ENCODE measurements at places on chromosomes 7 and 10.
A peak's percentile ranks its signal among the peaks of the same experiment; 100 is the strongest.

- no peak for DNase-seq
Observed at GRCh38 chr7:26054386-26054785, 97.6 kb upstream of the NFE2L3 start.

GRCh38 chr10:126806498-126806897 lies 98.7 kb upstream of the DOCK1 start:
- DNase-seq: no peak

DNA sequence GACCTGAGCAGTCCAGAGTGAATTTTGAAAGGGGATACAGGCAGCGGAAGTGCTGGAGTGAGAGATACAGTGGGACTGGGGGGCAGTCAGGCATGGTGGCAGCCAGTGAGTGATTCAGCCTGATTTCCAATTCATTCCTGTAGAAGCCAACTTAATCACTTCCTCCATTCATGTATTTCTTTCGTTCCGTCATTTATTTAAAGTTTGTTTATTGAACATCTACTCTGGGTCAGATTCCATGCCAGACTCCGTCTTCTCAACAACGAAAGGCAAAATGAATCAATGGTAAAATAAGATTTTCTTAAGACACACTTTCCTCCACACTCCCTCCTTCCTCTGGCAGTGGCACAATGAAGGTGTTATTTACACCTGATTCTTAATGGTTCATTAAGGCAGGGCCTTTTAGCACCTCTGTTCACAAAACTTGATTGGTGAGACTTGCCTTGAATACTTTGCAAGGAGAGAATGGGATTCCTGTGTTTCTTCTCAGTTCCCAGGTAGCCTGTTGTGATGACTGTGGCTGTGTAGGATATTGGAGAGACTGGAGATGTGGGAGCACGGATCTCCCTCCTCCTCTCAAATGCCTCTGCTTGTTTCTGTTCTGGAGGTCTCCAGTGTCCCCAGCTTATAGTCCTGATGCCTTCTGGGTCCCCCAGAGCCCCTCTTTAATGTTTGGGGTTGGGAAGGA lies 27.9 kb downstream of the ADCYAP1R1 start:
- peak; percentile 14 for DNase-seq

DNA sequence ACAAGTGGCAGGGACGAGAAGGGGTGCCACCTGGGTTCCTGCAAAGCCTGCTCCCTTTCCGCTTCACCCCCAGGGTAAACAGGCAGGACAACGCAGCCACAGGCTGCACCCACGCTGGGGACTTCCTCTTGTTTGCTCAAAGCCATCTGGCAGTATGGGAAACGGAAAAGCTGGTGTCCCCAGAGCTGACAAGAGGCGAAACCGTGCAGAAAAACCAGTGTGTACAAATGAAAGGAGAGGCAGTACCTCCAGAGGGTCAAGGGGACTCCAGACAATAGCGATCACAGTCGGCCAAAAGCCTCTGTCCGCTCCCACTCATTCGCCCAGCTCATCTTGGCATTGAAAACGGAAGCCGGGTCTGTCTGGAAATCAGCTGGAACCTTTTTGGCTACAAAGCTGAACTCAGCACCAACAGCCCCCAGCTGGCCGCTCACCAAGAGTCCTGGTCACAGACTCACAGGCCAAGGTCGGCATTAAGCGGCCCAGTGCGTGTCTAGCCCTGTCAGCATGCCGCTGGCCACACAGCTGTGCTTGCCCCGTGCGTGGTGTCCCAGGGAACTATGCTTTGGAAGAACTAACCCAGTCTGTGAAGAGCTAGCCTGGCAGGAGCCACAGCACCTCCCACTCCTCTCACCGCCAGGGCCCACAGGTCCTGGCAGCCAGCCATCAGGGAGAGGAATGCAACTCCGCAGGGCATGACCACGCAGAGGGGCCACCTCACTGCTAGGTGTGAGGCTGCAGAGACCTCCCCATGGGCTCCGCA lies 10.4 kb downstream of the TNS3 start:
- DNase-seq: peak; percentile 96

DNA sequence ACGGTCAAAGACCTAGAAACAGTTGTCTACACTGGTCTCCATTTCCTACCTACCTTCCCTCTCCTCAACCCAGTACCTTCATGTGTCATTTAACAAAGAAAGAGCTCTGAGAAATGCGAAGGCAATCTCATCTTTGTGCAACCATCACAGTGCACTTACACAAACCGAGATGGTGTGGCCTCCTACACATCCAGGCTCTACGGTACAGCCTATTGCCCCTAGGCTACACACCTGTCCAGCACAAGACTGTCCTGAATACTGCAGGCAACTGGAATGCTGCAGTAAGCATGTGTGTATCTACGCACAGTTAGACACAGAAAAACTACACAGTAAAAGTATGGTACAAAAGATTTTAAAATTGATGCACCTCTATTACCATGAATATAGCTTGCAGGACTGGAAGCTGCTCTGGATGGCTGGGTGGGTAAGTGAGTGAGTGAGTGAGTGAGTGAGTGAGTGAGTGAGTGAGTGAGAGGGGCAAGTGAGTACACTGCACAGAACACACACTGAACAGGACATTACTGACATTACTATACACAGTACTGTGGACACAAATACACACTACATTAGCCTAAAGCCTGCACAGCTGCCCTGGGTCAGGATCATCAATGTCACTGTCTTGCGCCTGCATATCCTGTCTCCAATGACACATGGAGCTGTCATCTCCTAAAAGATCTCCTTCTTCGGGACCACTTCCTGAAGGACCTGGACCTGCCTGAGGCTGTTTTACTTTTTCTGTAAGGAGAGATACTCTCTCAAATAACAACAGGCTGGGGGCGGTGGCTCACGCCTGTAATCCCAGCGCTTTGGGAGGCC lies 18.5 kb downstream of the ITGB1 start:
- DNase-seq: peak; percentile 5

DNA sequence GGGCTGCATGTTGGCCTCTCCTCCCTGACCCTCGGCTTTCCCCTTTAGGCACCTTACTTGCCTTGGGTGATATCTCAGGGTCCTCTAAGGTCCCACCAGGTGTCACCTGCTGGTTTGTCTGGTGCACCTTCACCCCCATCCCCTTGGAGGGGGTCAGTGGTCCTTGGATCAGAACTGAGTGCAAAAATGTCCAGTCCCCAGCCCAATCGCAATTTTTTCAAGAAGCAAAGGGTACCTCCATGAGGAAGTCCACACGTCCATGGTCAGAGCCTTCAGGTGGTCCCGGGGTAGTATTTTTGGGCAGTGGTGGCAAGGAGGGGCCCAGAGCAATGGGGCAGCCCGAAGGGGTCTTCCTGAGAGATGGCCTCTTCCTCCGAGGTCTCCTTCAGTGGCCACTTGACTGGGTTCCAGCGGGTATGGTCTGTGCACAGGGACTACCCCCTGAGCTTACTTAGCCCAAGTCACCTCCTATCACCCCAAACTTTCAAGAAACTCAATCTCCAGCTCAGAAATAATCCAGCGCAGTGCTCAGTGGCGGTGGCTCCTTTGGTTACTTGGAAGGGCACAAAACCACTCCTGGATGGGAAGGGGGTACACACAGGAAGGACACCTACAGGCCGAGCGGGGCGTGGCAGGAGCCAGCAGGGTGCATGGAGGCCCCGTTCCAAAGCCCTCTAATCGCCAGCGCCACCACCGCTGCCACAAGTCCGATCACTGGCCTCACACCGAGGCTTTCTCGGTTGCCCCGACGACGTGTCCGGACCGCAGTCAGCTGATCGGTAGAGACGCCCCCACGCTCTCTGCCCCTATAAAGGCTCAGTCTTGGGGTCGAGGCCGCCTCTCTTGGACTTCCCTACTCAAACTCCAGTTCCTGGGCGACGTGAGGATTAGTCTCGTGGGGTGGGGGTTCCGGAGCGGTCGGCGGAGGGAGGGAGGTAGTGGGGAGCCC lies 4.5 kb downstream of the SAP25 start:
- peak; percentile 68 for DNase-seq

DNA sequence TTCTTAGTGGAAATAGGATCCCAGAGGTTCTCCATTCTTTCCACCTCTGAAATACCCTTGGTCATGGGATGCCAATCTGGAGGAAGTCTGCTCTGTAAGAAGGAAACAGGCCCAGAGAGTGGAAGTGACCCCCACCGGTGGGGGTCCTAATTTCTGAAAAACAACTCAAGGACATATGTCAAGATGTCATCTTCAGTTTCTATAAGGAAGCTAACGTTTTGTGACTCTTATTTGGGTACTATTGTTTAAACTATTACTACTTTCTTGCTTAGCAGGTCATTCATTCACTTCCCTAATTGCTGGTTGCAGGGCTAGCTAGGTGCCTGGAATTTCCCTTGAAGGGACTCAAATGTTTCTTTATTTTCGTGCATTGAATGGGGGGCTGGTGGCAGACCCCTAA lies 1.9 kb upstream of the ZNF775 start:
- DNase-seq: no peak

DNA sequence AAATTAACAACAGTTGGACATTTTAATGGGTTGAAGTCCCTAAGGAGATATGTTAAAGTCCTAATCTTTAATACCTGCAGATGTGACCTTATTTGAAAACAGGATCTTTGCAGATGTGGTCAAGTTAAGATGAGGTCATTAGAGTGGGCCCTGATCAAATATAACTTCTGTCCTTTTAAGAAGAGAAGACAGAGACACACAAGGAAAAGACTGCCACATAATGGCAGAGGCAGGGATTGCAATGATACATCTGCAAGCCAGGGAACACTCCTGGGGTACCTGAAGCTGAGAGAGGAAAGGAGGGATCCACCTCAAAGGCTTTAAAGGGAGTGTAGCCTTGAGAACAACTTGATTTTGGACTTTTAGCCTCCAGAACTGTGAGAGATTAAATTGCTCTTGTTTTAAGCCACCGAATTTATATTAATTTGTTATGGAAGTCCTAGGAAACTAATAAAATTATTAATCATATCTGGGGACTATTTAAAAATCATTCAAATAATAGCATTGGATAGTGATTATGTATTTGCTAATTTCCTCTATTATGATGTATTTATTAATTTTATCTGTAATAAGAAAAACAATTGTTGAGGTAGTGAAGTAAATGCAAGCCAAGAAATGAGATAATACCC lies 700.0 kb upstream of the PCDH15 start:
- peak; percentile 53 for DNase-seq

DNA sequence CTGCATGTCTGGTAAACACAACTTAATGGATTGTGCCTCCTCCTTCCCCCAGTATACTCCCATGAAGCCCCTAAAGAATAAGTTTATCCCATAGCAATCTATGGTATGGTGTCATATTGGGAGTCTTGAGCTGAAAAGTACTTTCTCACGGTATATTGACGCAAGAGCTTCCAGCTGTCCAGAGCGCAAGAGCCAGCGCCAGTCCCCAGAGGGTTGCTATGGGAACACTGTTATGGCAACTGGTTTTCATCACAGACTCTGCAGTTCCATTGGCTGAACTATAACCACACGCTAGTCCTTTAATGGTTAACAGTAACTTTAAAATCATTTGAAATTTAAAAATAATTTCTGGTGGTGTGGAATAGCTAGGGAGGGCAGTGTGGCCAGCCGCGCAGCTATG lies 46.9 kb downstream of the PRPF18 start:
- no peak for DNase-seq

GRCh38 chr7:54897891-54898290 lies 120.9 kb upstream of the EGFR start:
- no peak for DNase-seq

DNA sequence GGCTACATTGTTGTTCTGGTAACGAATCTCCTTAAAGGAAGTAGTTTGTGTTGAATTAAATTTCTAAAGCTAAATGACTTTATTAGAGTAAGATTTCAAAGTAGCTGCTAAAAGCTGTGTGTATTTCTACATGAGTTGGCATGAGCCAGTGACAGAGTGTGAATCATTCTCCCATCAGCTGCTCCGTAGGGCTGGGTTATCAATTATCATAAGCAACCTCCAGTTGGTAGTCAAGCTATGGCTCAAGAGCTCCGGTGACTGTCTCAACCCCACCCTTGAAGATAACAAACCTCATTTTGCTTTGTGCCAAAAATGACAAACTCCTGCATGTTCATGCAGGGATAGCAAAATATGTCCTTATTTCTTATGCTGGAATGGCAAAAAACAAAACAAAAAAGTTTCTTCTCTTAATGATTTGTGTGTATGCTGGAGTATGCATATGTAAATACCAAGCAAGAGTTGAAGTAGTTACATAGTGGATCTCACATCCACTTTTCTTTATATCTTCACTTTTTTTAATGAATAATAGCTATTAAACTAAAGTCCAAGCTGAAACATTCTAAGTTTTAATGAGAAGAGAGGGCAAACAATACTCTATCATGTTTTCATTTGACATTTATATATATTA lies 249.4 kb downstream of the CACNA2D1 start:
- peak; percentile 43 for DNase-seq

DNA sequence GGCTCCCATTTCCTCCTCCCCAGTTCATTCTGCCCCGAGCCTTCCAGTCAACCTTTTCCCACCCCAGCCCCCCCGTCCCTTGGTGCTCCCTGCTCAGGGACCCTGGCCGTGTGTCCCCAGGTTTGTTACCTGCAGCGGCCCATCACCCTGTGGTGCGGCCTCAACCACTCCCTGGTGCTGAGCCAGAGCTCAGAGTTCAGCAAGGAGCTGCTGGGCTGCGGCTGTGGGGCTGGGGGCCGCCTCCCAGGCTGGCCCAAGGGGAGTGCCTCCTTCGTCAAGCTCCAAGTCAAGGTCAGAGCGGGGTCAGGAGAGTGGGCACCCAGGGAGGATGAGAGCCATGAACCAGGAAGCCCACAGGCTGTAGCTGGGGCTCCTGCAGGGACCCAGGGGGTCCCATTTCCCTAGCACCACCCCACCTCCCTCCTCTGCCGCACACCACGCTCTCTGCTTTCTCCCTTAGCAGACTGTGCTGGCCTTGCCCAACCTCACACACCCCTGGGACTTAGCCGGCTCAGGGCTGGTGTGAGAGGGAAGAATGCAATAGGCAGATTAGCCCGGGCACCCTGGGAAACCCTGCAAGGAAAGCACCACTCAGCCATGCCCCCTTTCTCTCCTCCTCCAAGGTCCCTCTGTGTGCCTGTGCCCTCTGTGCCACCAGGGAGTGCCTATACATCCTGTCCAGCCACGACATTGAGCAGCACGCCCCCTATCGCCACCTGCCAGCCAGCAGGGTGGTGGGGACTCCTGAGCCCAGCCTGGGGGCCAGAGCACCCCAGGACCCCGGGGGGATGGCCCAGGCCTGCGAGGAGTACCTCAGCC lies 2.0 kb upstream of the PCOLCE start:
- no peak for DNase-seq

- no peak for DNase-seq
Observed at GRCh38 chr10:58700591-58700990, 187.9 kb downstream of the BICC1 start.

- no peak for DNase-seq
Observed at GRCh38 chr7:50185951-50186682, 93.1 kb upstream of the ZPBP start.

DNA sequence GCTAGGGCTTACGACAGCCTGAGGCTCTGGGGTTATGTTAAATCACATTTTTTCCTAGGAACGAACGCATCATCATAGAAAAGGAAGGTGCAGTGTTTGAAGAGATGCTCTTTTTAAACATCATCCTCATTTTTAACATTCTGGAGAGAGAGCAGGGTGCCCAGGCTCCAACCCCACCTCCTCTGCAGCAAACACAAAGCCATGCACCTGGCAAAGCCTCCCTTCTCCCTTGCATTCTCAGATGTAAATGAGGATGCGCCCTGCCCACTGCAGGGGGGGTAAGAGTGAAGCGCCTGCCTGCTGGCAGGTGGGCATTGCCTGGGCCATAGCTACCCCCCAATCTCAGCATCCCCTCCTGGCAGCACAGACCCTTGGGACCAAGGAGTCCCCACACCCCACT lies 92.4 kb downstream of the PTPRN2 start:
- DNase-seq: no peak

All from astrocyte of the hippocampus (primary cell).